ENCODE measurements at places on chromosomes 13 and 19.

- peak; percentile 40 for DNase-seq
Observed at GRCh38 chr13:43804461-43805070, 17.8 kb upstream of the ENOX1 start.

DNA sequence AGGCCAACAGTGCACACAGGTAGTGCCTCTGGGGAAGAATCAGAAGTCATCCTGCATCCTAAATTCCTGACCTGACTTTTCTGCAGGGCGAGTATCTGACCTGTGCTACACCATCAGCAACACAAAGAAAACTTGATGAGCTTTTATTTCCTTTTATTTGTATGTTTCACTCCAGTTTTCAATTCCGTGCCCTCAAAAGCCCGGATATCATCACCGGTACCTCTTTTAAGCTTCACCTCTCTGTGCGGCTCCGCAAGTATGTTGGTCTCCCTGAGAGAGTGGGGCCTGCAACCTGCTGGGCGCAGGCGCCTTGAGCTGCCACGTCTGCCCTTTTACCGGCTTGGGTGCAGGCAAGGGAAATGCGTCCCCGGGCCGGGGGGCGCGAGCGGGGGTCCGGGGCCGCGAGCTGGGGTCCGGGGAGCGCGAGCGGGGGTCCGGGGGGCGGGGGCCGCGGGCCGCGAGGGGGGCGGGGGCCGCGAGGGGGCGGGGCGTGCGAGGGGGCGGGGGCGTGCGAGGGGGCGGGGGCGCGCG is 4.3 kb upstream of the DUXA start:
- peak; percentile 32 for DNase-seq

GRCh38 chr19:14053032-14053431 is 8.8 kb downstream of the PALM3 start:
- DNase-seq, result no peak

DNA sequence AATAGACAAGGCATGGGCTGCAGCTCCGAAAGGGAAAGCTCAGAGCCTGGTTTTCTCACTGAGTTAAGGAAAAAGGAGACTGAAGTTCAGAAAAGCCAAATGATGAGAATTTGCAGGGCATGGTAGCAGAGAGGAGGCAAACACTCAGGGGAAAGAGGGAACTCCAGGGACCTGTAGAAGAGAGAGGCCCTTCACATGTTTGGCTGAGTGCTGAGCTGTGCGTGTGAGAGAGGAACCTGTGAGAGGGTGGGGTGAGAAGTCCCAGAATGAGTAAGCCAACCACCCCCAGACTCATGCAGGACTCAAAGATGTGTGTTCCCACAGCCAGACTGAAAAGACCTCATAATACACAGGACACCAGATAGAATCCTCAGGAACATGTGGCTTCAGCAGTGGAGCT is 2.8 kb upstream of the CRYL1 start:
- DNase-seq, result peak; percentile 38

DNA sequence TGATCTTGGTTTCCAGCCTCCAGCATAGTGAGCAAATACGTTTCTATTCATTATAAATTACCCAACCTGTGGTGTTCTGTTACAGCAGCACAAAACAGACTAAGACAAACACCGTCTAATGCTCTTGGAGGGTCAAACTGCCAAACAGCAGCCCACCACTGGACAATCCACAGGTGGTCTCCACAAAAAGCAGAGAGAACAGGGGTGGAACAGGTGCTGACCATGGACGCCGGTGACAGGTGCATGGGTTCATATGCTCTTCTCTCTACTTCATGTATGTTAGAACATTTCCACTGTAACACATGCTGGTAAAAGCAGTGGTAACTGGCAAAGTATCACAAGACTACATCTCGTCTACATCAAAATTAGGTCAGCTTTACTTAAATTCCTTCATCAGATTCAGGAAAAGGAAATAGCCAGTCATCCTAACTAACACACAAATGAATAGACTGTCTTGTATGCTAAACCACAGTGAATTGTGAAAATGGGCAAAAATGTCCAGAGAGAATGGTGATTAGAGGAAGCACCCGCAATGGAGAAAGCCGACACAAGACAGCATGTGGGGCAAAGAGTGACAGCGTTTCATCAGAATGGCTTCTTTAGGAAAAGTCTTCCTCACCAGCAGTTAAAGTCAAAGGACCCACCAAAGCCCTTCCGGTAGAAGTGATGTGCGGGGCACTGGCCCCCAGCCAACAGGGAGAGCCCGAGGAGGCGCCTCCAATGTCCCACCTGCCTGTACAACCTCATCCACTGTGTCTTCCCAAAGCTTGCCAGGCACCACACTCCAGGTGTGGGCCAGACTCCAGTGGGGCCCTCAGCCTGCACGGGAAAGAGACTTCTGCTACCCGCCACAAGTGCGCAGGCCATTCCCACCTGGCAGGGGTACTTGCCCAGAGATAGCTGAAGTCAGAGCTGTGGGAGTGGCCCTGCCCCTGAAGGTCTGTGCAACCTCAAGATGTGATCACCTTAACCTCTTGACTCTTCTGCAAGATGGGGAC is 6.5 kb downstream of the CARS2 start:
- no peak for DNase-seq

DNA sequence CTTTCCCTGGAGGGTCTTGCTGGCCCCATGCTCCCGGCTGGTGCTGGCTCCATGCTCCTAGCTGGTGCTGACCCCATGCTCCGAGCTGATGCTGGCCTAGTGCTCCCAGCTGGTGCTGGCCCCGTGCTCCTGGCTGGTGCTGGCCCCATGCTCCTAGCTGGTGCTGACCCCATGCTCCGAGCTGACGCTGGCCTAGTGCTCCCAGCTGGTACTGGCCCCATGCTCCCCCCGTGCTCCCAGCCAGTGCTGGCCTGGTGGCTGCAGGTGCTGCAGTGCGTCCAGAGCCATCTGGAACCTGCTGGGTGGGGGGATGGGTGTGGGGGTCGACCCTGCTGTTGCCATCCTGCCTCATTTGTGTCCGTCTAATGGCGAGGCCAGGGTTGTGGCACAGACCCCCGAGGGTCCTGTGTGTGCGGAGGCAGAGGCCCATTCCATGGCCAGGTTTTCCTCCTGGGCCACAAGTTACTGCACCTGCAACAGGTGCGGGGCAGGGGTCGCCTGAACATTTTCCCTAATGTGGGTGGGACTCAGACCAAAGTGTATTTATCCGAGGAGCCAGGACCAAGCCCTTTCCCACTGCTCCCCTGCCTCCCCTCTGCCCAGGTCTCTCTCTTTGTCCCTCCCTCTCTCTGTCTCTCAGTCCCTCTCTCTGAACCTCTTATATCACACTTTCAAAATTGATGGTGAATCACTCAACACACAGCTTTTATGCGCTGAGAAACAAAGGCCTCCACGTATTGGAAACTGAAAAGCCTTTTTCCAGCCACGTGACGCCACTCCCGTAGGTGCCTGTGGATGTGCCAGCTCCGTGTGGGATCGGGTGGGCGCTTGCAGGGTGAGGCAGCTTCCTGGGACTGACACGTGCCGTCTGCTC is 45.1 kb downstream of the MCF2L start:
- no peak for DNase-seq

DNA sequence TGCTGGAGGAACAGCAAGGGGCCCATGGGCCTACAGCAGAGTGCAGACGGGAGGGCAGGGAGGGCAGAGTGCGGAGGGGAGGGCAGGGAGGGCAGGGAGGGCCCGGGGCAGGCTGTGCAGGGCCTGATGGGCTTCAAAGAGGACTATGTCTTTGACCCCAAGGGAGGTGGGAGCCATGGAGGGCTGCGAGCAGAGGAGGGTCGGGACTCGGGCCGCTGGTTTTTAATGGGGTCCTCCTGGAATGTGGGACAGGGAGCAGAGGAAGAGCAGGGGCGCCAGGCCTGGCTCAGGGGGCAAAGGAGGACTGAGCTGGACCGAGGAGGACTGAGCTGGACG is 3.6 kb downstream of the PIP5K1C start:
- no peak for DNase-seq

DNA sequence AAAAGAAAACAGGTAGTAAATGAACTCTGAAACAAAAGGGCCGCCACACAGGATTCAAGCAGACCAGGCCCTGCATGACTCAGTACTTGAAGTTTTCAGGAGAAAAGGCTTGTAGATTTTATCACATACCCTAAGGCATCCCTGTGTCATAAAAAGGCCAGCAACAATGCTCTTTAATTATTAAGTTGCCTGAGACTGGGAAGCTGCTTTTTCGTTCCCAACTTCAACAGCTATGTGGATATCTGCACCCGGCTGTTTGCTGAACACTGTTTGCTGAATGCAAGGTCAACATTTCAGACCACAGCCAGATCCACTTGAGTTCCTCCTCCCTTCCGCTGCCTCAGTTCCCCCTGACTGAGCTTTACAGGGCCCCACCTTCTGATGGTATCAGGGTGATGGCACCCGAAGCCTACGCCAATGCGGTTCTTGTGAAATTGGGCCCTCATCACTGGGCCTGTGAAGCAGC is 6.1 kb upstream of the ECH1 start:
- no peak for DNase-seq

Measured in activated T-cell treated with anti-CD3 and anti-CD28 coated beads, Interleukin-2, amount 50 U/mL, for 72 hours (primary cell).